ENCODE measurements at places on chromosomes 6 and 20.

- DNase-seq, result peak; percentile 41
Observed at GRCh38 chr6:121516331-121516730, 80.9 kb downstream of the GJA1 start.

- DNase-seq, result peak; percentile 10
Observed at GRCh38 chr6:37741757-37742400, 44.2 kb upstream of the MDGA1 start.

DNA sequence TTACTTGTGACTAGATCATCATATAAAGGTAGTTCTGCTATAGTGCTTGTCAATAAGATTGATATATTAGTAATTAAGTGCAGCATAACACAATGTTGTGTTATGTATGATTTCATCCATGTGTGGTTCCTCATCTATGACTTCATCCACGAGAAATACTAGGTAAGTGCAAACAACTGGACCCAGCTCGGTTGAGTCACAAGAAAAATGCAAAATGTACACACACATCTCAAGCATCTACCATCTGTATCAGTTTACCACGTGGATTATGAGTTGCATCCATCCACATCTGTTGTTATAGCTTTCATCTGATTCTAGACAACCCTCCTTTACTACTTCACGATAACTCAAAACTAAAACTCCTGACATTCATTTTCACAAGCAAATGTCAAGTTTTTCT lies 517.0 kb upstream of the CITED2 start:
- no peak for DNase-seq

DNA sequence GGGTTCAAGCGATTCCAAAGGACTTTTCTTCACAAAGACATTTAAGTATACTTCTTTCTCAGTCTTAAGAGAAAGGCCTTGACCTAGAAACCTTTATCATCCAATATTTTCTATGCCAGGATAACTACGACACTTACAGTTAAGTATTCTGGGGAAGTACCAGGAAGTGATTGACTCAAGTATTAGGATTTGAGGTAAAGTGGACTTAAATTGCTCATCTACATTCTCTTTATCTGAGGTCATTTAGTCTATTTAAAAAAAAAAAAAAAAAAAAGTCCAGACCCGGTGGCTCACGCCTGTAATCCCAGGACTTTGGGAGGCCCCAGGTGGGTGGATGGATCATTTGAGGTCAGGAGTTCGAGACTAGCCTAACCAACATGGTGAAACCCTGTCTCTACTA lies 114.7 kb downstream of the ZFAND3 start:
- DNase-seq, result no peak

- no peak for DNase-seq
Observed at GRCh38 chr20:19451231-19451922, 238.9 kb downstream of the SLC24A3 start.

DNA sequence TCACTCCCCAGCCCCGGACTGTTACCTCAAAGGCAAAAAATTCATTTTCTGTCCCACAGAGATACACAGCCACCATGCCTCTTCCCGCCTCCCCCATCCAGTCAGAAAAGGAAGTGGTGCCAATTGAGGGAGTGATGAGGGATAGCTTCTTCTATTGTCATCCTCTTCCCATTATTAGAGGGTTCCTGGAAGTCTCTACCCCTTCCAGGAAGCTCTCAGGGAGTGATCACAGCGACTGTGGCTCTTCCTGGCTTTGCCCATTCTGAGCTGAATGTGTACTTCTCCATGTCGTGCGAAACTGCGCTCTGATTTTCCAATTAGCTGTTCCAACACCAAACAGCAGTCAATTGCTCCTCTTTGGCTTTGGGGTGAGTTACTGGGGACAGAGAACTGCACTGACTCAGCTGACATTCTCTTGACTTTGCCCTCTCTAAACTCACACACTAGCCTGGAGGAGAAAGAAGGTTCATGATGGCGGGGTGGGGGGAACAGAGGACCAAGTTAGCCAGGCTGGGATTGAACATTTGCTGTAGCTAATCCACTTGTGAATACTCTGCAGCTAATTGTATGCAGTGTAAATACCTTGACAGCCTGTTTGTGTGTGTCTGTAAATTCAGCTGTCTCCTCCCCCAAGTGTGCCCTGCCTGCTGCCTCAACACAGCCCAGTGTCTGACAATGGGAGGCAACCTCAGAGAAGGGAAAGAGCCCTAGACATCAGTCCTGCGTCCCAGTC lies 2.4 kb upstream of the MDGA1 start:
- no peak for DNase-seq

All from RPMI7951 (cell line).